AG04449 (cell line): ENCODE measurements at places on chromosomes 16 and 17.

- DNase-seq = no peak
Measured at GRCh38 chr17:82972836-82973372, 106.5 kb upstream of the METRNL start.

- no peak for DNase-seq
Measured at GRCh38 chr17:67136191-67137025, 92.1 kb downstream of the CACNG1 start.

GRCh38 chr17:50634224-50634914, at the start of gene ABCC3:
TSS of gene ABCC3 (plus strand) at chr17:50634881. CDS start at chr17:50634937, 56 bp downstream.
- no peak for DNase-seq

- no peak for DNase-seq
Measured at GRCh38 chr17:42358434-42358833, 29.8 kb downstream of the STAT3 start.

GRCh38 chr16:65005696-65006095, 116.2 kb downstream of the CDH11 start:
- DNase-seq = no peak

- DNase-seq = no peak
Measured at GRCh38 chr17:67801626-67802175, 23.6 kb upstream of the BPTF start.
